IPS DF 19.7 (cell line): ENCODE measurements at places on chromosomes 13 and 19.

GRCh38 chr13:112757759-112758086, 67.9 kb downstream of the ATP11A start:
- no peak for DNase-seq

DNA sequence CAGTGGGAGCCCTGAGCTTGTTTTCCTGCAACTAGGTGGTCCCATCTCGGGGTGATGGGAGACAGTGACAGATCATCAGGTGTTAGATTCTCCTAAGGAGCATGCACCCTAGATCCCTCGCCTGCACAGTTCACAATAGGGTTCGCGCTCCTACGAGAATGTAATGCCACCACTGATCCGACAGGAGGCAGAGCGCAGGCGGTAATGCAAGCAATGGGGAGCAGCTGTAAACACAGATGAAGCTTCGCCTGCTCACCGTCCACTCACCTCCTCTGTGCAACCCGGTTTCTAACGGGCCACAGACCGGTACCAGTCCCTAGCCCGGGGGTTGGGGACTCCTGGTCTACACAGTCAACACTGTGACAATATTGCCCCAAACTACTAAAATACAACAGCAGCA, 38.8 kb downstream of the CARD8 start:
- no peak for DNase-seq

GRCh38 chr19:44927746-44928145, 13.3 kb downstream of the APOC1 start:
- DNase-seq, result no peak

DNA sequence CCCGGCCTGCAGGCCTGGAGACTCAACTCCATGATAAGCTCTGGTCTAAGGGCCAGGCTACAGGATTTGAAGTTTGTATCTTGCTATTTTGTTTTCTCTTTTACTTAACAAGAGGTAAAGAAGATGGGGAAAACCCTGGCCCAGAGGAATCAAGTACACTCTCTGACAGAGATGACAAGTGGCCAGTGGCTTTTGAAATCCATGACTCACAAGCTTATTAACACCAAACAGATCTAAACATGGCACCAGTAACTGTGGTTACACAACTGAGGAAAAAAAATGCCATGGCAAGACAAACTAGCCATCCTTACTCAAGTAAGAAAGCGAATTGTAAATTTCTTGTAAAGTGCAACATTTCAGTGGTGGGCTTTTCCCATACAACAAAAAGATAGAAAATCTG, 72.6 kb upstream of the SERTM1 start:
- DNase-seq, result no peak

DNA sequence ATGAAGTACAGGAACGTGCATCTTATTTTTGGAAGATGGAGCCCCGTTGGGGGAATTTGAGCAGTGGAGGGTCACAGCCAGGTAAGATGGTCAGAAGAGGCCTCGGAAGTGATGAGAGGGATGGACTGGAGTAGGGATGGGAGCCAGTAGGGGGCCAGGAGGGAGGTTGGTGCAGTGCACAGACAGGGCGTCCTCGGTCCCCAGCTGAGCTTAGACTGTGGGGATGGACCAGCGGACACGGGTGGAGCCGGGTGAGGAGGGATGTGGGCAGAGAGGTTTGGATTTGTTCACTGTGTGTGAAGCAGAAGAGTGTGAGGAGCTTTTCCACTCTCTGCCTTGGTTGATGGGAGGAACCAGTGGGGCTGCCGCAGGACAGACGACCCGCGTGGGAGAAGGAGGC, 10.6 kb downstream of the RPS9 start:
- DNase-seq, result no peak

- DNase-seq, result no peak
Measured at GRCh38 chr13:71785361-71785760, 81.6 kb downstream of the DACH1 start.

DNA sequence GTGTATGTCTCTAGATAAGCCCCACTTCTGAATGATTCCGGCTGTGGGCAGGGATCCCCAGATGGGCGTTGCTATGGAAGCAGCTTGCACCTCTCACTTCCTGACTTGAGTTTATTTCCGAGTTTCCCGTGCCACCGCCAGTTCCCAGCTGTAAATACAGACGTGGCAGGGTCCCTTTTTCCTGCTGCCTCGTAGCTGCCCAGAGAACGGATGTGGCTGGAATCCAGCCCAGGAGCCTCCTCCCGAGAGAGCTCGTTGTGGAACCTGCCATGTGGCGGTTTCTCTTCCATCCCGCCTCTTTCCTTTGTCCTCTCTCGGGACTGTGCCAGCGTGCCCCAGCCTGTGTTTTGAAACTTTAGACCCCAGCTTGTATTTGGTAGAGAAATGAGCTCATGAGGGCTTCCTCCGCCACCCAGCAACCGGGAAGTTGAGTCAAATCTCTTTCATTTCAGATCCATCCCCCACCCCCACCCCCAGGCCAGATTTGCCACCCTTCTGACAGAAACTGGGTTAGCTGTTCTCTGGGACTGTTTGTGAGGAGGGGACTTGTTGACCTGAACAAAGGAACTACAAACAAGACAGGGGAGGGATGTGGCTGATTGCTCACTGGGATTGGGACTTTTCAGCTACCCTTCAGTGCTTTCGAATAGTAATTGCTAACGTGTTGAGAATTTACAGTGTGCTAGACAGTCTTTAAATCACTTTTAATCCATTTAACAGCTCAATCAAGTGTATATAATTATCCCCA, 96.6 kb downstream of the SIPA1L3 start:
- DNase-seq, result no peak

DNA sequence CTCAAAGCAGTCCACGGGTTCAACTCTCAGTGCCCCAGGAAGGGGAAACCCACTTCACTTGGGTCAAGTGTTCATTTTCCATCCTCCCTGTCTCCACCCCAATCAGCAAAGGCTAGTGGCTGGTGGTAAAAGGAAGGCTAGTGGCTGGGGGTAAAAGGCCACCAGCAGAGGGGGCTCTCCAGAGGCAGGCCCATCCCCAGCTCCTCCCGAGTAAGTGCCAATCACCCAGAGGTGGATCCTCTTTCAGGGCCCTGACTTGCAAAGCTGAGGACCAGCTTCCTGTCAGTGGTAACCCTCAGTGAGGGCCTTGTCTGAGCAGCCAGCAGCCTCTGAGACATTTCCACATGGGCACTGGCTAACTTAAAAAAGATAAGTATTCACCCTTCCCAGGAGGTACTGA, 22.0 kb upstream of the TPT1 start:
- DNase-seq, result peak; percentile 50

DNA sequence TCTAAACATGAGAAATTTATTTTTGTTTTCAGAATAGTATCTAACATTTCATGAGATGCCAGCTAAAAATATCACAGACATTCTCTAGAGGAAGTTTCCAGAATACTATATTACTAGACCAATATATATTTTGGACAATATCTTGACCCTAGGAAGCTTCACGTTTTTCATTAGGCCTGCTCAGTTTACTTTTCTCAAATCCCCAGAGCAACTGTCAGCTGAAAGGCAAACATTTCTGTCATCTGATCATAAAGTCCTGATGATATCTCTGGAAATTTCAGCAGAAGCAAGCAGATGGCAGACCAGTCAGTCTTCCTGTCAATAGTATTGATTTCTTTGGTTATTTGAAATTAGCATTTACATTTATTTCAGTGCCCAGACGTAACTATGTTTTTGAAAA, 4.0 kb downstream of the POSTN start:
- DNase-seq, result no peak

DNA sequence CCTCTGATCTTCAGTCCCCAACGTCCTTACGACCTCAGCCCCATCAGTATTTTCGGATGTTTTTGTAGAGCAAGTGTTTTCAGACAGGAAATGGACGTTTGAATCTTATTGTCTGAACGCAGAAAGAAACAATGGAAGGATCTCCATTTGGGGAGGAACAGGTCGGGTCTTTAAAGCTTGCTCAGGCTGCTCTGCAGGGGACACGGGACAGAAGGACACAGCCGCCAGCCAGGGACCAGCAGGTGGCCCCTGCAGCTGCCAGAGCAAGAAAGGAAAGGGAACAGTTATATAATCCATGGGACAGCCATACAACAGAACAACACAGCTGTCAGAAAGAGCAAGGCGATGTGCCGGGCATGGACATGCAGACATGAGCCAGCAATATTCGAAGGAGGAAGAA, 18.5 kb upstream of the IGLON5 start:
- no peak for DNase-seq

GRCh38 chr13:78402708-78403400, 200.5 kb downstream of the POU4F1 start:
- no peak for DNase-seq

DNA sequence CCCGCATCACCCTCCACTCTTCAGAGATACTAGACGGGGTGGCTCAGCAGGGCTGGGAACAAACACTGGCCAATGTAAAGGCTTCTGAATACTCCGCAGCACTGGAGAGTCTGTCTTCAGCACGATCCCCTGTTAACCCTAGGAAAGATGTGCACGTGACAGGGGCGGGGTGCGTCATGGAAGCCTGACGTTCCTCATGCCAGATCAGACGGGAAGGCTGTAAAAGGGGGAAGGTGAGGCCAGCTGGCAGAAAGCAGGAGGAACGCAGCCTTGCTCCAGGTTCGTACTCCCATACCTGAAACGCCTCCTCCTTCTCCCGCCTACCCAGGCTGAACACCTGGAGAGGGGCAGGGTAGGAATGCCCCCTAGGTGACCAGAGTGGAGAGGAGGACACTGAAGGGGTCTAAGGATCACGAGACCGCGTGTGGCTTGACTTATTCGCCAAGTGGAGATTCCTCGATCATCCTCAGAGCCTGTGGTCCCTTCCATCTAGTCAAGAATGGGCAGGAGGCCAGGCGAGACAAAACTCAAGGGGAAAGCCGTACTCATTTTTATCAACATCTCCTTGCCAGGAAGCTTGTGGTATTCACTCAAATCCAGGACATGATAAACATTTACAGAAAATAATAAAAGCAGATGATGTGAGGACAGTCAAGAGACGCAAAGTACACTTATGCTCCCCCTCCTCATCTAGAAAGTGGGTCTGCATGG, 18.2 kb upstream of the FFAR2 start:
- DNase-seq, result no peak
